ENCODE measurements at places on chromosomes 13 and 19.

- no peak for DNase-seq
These were observed 159.8 kb downstream of the IRS2 start for GRCh38 chr13:109626386-109627171.

DNA sequence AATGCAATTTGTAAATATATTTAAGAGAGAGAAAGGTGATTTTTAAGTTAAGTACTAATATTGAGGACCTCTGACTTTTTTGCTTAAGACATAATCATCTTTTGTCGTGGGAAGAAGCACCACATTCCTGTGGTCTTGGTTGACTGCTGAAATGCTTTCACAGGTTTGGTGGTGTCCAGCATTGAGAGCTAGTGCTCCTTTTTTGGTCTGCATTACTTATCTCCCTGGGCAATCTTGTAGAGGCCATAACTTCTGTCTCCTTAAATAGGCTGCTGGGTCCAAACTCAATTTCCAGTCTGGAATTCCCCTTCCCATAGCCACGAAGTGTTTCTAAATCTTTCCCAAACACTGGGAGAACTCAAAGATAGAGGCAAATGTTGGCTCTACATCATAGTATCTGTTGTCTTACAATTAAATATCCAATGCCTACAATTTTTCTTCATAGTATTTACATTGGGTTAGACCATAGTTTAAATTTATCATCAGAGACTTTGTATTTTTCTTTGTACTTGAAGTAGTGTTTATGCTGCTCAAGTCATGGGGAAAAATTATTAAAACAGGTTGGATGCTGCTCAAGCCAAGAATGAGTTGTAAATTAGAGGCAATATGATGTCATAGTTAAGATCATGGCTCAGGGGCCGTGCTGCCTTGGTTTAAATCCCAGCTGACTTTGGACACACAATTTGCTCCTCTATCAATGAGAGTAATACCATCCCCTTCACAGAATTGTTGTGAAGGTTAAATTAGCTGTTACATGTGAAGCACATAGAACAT, 105.6 kb downstream of the POSTN start:
- DNase-seq = no peak

GRCh38 chr13:39253774-39254173, 215.5 kb downstream of the NHLRC3 start:
- DNase-seq = no peak

DNA sequence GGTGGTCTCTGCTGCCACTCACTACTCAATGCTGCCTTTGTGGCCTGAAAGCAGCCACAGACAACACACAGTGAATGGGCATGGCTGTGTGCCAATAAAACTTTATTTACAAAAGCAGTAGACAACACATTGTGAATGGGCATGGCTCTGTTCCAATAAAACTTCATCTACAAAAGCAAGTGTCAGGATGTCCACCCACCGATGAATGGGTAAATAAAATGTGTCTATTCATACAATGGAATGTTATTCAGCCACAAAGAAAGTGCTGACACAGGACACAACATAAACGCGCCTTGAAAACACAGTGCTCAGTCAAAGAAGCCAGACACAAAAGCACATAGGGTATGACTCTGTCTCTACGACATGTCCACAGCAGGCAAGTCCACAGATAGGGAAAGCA, 20.1 kb downstream of the ZSCAN5A start:
- DNase-seq = no peak

DNA sequence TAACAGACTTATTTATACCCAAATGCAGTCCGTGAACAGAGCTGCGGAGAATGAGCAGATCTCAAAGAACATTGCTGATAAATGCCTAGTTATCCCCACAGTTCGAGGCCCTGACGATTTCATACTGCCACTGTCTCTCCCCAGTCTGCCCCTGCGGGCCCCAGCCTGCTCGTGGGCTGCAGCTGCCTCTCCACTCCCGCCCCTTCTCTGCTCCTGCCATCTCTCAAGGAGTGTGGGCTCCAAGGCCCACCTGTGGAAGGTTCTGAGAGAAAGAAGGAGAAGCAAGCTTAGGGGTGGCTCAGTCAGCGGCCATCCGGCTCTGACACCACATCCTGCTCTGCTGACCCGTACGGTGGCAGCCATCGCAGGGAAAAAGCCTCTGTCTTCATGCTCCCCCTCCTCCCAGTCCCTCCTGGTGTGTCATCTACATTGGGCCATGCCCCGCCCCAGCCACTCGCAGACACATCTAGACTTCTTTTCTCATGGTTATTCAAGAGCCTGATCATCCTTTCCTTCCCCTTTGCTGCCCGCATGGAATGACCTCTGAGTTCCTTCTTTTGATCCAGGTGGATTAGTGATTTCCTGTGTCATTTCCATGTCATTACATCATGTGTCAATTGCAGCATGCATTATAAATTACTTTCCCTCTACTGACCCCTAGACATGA, 52.0 kb downstream of the EPS15L1 start:
- no peak for DNase-seq

All from activated effector memory CD4-positive, alpha-beta T cell treated with anti-CD3 and anti-CD28 coated beads, Interleukin-2, amount 50 U/mL, for 16 hours (primary cell).